ENCODE measurements at places on chromosomes 7 and 10.

GRCh38 chr10:14560274-14560673 is 214.4 kb downstream of the FAM107B start:
- no peak for DNase-seq

DNA sequence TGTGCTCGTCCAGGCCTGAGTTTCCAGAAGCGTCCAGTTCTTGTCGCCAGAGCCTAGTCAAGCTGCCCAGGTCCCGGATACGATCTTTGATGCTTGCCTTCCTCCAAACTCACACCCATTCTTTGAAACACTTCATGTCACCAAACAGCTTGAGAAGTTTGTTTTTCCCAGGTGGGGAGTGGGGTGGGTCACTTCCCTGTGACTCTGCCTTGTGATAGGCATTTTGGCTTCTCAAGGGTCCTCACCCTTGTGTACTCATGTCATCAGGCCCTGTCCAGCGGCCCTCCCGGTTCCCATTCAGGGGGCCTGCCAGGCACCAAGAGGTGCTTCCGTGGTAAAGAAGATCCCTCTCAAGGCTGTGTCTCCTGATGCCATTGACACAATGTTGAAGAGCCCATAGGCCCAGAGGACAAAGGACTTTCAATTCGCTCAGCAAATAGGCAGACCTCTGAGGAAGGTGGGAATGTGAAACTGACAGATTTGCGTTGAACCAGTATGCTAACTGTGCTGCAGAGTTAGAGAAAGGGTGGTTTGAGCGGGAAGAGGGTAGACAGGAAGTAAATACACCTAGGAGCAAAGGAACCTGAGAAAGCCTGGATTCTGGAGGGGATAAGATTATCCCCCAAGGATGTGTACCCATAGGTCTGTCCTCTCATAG is 24.7 kb upstream of the SFTPA1 start:
- DNase-seq, result no peak

GRCh38 chr7:44769776-44770294 is 21.2 kb downstream of the ZMIZ2 start:
- DNase-seq, result no peak

DNA sequence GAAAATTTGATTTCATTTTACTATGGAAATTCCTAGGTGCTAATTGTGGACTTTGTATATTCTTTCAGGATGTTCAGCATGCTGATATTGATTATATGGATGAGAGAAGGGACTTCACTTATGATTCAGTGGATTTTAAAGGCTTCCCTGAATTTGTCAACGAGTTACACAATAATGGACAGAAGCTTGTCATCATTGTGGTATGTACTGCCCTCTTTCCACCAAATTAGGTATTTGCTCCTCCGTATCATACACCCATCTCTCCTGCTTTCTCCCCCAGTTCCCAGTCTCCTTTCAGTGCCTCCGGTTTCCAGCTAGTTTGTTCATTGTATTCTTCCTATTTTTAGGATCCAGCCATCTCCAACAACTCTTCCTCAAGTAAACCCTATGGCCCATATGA is 34.6 kb downstream of the MGAM start:
- DNase-seq, result no peak

DNA sequence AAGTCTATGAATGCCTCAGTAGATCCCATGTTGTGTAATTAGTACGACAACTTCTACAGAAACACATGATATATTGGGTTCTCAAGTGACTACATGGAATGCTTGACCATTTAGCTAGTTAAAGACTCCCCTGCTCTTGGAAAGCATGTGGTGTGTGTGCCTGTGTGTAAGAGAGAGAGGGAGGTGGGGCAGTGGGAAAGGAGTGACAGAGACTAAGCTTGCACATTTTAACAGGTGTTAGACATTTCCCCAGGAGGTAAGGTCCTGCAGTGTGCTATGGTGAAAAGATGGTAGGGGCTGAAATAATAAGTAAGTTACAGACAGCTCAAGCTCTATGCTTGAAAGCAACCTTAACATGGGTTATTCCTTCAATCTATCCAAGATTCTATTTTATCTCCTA is 241.7 kb upstream of the GHITM start:
- no peak for DNase-seq

DNA sequence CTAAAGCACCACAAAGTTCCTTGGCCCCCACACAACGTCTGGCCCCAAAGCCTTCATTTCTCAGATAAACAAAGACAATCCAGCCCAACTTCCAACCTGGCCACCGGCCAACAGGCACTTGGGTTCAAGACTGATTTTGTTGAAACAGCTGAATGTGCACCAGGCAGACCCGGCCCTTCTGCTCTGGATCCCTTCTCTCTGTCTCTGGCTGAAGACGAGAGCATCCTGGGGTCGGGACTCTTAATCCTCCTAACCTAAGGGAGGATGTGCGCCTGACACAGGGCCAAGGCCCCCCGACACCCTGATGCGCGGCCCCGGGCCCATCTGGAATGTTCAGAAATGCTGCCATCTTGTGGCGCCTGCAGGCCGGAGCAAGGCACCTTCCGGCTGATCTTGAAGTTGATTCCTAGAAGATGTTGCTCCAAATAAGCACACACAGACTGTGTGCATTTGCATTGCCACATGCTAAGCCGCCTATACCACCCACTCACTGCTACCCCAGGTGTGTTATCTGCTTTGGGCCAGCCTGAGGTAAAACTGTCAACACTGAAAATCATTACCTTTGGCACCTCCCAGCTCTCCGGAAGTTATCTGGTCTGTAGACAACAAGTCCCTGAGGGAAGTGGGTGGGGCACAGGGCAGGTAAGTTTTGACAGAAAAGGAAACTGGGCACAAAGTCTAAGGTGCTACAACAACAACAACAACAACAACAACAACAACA is 98.4 kb upstream of the HABP2 start:
- DNase-seq, result no peak

- DNase-seq, result no peak
Observed at GRCh38 chr10:122220736-122221135, 50.4 kb upstream of the BTBD16 start.

DNA sequence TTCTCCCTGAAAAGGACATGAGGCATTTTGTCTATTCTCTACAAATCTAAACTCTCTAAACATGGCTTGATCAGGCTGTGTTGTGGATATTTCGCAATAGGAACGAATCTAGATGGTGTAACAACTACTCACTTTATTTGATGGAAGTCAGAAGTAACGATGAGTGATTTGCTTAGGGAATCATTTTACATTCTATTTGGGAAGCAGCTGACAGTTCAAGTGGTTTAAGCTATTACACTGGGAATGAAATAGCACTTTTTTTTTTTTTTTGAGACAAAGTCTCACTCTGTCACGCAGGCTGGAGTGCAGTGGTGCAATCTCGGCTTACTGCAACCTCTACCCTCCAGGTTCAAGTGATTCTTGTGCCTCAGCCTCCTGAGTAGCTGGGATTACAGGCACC is 44.1 kb downstream of the NPY start:
- no peak for DNase-seq

DNA sequence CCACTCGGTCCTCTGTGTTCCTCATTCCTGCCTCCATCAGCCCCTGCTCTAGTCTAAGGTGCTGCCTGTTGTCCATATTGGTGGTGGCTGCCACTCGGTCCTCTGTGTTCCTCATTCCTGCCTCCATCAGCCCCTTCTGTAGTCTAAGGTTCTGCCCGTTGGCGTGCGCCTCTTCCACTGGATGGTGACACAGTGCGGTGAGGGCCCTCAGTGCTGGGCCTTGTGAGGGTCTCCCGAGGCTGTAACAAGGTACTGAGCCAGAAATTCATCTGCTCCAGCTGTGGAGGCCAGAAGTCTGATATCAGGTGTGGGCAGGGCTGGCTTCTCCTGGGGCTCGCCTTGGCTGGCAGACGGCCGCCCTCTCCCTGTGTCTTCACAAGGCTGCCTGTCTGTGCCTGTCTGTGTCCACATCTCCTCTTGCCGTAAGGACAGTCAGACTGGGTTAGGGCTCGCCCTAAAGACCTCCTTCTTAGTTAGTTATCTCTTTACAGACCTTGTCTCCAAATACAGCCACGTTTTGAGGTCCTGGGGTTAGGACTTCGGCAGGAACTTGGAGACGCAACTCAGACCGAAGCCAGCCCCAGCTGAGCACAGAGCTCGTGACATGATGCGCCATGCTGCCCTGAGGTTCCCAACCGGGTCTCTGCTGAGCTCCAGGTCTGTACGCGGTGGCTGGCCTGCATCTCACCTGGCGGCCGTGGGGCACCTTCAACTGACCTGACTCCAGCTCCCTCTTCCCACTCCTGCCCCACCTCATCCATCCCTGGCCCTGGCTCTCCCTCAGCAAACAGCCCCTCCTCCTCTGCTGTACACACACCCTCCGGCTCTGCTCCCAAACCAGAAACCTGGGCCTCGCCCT is 181.4 kb upstream of the SHH start:
- DNase-seq, result no peak

GRCh38 chr10:8248868-8249267 is 194.4 kb downstream of the GATA3 start:
- DNase-seq, result no peak

DNA sequence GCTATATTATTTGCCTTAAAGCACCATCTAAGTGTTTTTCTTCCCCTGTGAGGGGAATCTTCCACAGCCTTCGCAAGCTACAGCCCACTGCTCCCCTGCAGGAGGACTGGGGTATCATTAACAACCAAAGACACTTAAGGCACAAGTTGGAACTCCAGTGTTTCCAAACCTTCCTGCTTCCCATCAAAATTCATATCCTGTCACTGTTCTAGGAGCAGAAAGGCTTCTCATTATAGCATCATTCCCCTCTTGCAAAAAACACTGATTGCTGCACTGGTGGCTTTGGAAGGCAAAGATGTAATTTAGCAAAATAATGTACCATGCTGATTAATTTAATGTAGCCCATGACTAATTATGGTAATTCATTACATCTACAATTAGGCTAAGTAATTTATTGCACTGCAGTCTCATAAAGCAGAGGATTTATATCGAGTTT is 207.2 kb downstream of the SKAP2 start:
- no peak for DNase-seq

GRCh38 chr7:121008816-121009215 is 20.3 kb downstream of the CPED1 start:
- DNase-seq, result no peak

DNA sequence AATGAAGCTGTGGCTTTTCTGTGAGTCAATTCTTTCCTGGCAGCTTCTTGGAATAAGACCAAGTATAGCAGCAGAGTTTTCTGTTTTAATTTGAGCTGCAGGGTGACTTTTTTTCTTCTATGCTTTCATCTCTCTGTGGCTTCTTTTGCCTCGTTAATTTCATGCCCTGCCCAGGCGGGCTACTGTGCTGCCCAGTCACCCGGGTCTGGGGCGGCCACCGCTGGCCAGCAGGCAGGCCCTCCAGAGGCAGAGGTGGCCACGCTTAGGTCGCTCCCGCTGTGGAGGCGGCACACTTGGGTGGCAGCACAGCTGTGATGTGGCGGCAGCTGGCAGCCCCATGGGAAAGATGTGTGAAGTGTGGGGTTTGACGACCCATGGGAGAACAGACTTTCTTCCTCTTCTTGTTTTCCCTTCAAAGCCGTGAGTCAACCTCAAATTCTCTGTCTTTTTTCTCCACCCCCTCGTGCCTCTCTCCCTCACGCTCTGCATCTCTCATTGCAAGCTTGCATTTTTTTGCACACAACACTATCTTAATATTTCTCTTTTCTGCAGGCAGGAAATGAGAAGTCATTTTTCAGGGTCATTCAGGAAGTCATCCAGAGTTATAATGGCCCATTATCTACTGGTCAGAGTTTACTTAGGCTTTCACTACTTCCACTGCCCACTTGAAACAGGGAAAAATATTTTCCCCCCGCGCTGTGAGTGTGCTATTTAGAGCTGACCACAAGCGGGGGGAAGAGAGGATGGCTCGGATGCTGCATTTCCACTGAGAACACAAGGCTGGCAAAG is 67.8 kb downstream of the EGFR start:
- DNase-seq, result peak; percentile 38

Data from GOT3 (cell line).